ENCODE measurements at places on chromosomes 12 and 14. TPM values are rescaled to one million over a fixed set of nuclear protein-coding genes. Genes with fewer than 3 reads are reported as not detected.

DNA sequence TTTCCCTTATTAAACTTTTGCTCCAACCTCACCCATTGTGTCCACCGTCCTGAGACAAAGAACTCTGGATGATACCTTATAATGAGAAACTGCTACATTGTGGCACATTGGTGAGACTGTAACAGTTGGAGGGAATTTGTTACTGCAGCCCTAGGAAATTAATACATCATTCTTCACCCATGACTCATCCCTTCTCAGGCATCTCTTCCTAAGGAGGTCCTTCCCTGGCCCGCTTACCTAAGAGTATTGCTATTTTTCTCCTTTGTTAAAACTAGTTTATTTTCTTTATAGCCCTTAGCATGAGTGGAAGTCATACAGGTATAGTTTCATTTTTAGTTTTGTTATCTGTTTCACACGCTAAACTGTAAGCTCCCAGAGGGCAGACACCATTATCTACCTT lies 87.1 kb downstream of the TMEM260 start:
- DNase-seq: no peak

GRCh38 chr12:111010061-111010460 lies 89.7 kb upstream of the MYL2 start:
- no peak for DNase-seq

DNA sequence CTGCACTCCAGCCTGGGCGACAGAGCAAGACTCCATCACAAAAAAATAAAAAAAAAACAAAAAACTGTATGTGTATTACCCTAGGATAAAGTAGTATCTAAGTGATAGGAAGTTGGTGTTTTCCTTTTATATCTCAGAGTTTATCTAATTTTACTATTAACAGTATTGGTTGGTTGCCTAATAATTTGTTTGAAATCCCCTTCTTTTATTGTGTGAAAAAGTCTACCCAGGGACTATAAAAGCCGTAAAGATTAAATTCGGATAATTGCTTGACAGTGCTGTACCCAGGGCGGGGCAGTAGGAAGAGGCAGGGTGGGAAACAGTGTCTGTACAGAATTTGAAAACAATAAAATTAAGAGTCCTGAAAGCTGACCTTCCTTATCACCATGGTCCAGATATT lies 78.4 kb downstream of the RASSF8 start:
- DNase-seq: no peak

- DNase-seq: no peak
Observed at GRCh38 chr12:54431911-54432814, 13.1 kb upstream of the ITGA5 start.

DNA sequence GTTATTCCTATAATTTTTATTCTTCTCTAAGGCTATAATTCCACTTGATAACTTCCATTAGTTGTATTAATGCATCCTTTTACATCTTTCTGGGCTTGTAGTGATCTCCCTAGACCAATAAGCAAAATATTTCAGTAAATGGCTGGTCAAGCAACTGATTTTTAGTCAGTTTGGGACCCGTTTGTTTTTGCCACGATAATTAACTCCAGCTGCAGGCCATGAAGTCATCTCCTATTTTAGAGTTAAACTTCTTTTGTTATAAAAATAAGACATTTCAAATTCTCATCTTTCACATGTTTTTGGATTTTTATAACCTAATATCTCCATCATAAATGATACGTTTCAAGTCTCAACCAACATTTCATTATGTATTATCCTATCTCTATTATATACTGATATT lies 49.4 kb downstream of the MAGOHB start:
- DNase-seq: no peak

- no peak for DNase-seq
Observed at GRCh38 chr14:60309867-60310552, 61.0 kb downstream of the PPM1A start.

DNA sequence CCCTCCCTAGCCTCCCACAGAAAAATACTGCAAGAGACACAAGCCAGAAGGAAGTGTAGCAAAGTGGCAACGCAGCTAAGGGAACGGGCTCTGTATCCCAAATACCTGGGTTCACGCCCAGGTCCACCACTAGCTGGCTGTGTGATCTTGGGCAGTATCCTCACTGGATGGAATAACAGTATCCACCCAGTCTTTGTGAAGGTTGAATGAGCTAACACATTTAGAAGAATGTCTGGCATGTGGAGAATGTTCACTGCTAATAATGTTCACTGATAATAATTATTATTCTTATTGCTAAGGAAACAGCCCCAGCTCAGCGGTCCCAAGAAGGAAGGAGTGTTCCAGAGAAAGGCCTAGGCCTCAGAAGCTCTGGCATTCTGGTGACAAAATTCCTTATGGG lies 70.9 kb downstream of the VWF start:
- DNase-seq: no peak

DNA sequence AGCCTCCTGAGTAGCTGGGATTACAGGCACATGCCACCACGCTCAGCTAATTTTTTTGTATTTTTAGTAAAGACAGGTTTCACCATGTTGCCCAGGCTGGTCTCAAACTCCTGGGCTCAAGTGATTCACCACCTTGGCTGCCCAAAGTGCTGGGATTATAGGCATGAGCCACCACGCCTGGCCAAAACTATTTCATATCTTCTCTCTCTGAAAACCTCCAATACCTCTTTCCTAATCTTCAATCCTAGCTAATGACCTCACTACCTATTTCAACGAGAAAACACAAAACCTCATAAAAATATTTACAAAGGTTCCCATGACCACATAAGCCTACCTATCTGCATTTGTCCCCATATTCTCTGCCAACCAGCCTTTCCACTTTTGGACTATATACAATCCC lies 32.3 kb upstream of the ANKS1B start:
- DNase-seq: no peak

GRCh38 chr14:75059642-75060041 lies 4.2 kb downstream of the ACYP1 start:
- DNase-seq: no peak

CDK4 gene
- 47.0 TPM for total RNA-seq

SLC6A12 gene
- total RNA-seq: not detected

C12orf54 gene
- not detected for total RNA-seq

All from T-cell (primary cell).